HuH-7 (cell line): ENCODE measurements at places on chromosomes 7 and 10.

DNA sequence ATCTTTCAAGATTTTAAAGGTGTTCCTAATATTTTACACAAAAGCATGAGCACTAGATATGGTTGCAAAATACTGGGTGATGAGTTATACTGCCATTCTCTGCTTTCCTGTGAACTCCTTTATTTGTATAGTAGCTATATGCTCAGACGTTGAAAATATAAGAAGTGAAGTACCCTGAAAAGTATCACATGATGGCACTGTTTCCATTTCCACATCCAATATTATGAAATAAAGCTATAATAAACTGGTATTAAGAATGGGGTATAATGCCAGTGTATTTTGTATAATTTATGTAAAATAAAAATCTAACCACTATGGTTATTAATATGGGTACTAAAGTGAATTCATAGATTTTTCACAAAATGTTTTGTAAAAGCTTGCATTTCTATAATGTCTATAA, 79.6 kb upstream of the FOXP2 start:
- DNase-seq = no peak

GRCh38 chr10:102997998-102998397, 79.9 kb downstream of the CNNM2 start:
- no peak for DNase-seq

- no peak for DNase-seq
Observed at GRCh38 chr10:70772627-70773026, 12.6 kb downstream of the TBATA start.

DNA sequence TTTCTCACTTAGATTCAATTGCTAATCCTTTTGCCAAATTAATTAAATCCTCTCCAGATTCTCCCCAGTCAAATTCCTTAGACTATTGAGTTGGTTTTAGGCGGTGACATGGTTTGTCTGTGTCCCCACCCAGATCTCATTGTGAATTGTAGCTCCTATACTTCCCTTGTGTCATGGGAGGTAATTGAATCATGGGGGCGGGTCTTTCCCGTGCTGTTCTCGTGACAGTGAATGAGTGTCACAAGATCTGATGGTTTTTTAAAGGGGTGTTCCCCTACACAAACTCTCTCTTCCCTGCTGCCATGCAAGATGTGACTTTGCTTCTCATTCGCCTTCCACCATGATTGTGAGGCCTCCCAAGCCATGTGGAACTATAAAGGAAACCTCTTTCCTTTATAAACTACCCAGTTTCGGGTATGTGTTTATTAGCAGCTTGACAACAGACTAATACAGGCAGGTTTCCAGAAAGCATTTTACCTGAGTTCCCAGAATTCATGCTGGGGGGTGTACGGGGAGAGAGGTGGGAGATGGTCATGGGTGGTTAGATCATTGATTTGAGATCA, 44.7 kb upstream of the GARS1 start:
- no peak for DNase-seq

- no peak for DNase-seq
Observed at GRCh38 chr7:81515009-81515408, 254.8 kb downstream of the HGF start.

GRCh38 chr10:122213766-122214165, 57.3 kb upstream of the BTBD16 start:
- DNase-seq = no peak

DNA sequence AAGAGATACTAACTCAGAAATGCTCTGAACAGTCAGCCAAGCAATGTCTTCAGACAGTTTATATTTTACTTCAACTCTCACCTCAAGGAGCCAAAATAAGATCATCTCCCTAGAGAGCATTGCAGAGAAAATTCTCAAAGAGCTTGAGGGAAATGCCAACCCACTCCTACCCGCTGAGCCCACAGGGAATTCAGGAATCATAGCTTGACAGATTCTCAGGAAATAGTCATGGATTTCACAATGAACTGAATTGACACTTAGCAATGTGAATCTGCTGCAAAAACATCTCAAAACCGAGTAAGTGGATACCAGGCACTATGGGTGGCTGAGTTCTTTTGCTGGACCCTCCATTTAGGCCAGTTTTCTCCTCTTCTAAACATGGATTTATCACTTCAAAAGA, 9.8 kb upstream of the PLAC9 start:
- no peak for DNase-seq

DNA sequence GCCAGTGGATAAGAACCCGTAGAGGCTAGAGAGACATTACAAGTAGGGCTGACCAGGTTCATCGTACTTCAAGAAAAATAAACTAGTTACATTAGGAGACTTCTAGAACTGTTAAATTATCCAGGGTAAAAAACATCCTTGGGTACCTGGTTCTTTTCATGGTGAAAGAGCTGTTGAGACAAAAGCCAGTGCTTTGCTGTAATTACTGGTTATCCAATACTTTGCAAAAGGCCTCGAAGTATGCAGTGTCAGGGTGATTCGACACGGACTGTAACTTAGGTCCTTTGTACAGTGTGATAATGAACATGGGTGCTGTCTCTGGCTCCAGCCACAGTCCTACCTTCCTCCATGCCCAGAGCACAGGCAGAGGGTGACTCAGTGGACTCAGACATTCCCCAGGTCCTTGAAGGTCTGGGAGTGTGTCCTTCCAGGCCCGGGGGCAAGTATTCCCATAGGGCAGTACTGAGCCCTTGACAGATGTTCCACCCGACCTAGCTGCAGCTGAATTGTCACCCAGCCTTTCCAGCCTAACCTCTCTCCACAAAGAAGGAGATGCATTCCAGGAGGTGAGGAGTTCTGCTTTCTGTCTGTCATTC, 123.6 kb upstream of the TMEM72 start:
- no peak for DNase-seq

DNA sequence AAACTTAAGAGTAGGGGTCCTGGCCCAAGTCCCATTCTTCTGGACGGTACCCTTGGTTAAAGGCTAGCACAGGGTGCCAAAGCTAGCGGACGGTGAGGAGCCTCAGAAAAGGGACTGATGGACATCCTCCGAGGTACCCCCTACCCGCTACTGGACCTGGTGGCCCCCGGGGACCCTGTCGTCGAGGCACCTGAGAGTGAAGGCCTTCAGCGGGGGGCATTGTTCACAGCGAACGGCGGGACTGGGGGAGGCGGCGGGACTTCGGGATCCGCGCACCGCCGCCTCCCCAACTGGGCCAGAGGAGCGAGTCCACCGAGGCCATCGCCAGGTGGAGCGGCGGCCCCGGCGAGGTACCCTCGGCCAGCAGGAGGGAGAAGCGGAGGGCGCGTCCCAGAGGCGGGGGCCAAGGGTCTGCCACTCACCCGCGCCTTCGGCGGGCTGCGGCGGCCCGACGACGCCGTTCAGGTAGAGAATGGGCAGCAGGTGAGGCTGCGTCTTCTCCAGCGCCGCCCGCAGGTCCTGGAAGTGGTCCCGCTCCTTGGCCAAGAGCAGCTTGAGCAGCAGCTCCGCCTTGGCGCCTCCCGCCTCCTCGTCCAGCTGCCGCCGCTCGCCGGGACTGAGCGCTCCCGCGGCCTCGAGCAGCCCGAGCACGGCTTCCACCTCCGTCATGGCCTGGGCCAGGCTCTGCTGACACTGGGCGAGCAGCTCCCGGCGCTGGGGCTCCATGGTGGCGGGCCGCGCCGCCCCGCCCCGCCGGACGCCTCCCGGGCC, 575 bp downstream of the DLG5 start:
- DNase-seq = no peak

GRCh38 chr7:46296526-46296925, 375.5 kb upstream of the IGFBP3 start:
- no peak for DNase-seq

DNA sequence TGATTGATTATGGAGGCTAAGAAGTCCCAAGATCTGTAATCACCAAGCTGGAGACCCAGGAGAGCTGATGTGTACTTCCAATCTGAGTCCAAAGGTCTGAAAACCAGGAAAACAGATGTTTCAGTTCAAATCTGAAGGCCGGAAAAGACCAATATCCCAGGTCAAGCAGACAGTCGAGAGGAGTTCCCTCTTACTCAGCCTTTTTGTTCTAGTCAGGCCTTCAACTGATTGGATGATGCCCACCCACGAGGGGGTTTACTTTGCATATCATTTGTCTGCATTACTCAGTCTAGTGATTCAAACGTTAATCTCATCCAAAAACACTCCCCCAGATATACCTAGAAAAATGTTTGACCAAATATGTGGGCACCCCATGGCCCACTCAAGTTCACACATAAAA, 7.4 kb upstream of the ARID5B start:
- DNase-seq = no peak

GRCh38 chr7:85897967-85898366, 711.1 kb upstream of the SEMA3D start:
- DNase-seq = no peak

DNA sequence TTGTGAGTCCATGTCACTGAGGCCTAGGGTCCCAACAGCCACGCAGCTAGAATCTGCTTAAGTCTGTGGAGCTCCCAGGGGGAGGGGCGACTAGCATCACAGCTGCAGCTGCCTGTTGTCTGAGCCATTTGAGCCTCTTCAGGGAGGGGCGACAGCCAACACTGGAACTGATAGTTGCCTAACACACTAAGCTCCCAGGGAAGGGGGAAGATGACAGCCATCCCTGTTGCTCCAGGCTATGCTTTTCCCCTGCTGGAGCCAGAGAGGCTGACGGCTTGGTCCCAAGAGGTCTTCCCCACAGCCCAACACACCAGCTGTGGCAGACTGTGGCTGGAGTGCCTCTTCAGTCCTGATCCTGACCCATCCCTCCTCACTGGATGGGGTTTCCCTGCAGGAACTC, 817.5 kb downstream of the NXPH1 start:
- no peak for DNase-seq

GRCh38 chr7:25877802-25878789, 273.9 kb upstream of the NFE2L3 start:
- DNase-seq = no peak

DNA sequence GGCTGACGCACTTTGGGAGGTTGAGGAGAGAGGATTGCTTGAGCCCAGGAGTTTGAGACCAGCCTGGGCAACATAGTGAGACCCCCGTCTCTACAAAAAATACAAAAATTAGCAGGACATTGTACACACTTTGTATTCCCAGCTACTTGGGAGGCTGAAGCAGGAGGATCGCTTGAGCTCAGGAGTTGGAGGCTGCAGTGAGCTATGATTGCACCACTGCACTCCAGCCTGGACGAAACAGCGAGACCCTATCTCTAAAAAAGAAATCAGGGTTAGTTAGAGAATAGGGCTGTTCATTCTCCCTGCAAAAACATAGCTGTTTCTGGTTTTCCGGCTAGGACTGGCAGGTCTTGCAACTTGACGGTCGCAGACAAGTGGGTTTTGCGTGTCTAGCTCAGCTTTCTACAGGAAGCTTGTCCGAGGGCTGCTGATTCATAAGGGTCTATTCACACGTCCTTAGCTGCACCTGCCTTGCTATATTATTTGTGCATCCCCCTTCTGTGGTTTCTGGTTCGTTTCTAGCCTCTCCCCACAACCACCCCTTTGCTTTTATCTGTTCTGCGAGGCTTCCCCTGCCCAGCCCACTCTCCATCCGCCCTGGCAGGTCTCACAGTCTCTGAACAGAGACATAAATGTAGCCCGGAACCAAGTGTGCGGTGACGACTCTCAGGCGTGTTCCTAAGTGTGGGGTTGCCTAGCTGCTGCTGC, 10.7 kb downstream of the AMZ1 start:
- DNase-seq = no peak

DNA sequence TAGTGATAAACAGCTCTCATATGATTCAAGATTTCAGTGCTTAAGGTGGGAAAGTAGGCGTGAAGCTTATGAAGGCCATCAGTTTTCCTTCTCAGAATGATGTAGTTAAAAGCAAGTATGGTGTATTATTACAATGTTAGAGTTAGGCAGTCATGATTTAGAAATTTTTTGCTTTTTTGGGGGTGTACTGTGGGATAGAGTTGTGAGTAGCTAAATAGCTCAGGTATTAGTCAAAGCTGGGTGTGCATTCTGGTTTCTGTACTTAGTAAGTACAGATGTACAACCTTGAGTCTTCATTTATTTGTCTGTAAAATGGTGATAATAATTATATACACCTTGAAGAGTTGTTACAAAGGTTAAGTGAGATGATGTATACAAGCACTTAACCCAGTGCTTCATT, 52.2 kb downstream of the R3HCC1L start:
- DNase-seq = no peak

DNA sequence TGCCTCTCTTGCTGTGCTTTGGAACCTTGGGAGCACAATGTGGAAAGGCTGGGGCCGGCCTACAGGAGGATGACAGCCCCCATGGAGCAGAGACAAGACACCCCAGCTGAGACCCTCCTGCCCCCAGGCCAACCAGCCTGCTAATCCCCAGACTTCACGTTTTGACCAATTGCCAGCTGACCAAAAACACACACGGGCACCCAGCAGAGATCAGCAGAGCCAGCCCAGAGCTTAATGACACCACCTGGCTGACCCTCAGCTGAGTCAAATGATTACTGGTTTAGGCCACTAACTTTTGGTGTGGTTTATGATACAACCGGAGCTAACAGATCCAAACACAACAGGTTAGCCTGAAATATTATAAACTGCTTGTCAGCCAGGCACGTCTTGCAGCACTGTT, 111.2 kb upstream of the KIF5B start:
- no peak for DNase-seq

GRCh38 chr7:80410081-80410480, 101.8 kb downstream of the GNAT3 start:
- peak; percentile 3 for DNase-seq

DNA sequence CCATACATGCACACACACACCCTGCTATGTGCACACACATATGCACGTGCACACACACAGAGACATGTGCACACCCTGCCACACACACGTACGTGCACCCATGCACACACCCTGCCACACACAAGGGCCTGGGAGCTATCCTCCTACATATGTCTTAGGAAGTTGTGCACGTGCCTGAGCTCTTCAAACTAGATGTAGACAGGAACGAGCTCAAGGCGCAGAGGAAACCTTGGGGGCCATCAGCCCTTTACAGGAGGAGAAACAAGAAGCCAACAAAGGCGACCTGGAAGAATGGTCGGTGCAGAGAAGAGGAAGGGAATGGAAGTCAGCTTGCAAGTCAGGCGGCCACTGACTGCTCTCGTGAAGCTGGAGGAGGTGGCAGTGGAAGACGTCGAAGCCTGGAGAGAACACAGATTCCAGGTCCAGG, 58.7 kb downstream of the AOC1 start:
- no peak for DNase-seq

DNA sequence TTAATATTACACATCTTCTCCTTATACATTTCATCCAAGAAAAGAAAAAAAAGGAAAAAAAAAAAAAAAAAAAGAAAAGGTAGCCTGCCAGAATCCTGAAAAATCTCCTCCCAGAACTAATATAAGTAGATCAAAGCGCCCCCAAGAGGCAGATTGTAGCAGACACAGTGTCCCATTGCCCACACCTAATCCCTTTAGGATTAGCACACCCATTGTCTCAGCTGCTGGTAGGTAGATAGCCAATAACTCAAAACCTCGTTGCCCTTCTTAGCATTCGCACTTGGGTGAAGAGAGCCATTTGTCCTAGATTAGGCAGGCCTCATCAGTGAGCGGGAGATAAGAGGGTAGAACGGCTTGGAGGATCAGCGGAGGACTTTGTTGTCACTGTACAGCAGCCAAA, 100.2 kb upstream of the SORCS1 start:
- DNase-seq = no peak

GRCh38 chr7:27116962-27117886, 13.3 kb downstream of the HOXA4 start:
- no peak for DNase-seq
